NCI-H2029 treated with DMSO at 0.1 percent for 48 hours (cell line): ENCODE measurements at places on chromosomes 3 and 15.

- DNase-seq: no peak
Observed at GRCh38 chr15:58555162-58556027, 123.6 kb downstream of the LIPC start.

GRCh38 chr3:17187589-17188184 is 302.9 kb downstream of the PLCL2 start:
- DNase-seq: no peak

GRCh38 chr3:40705663-40706062 is 180.9 kb downstream of the ZNF621 start:
- DNase-seq: no peak

GRCh38 chr15:88032787-88033186 is 223.8 kb downstream of the NTRK3 start:
- no peak for DNase-seq

DNA sequence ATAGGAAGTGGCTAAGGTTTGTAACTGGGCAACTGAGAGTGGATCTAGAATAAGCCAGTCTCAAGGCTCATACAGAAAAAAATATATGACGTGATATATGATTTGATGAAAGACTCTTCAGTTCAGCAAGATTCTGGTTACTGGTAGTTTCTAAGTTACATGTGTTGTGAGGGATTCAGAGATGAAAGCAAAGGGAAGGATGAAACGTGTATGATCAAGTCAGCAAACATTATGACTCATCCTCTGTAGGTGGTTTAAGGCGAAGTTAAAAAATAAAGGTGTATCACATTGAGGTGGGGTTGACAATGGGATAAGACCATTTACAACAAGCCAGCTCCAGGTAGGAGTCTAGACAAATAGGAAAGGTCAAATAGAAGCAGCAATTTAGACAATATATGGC is 16.2 kb downstream of the TERC start:
- DNase-seq: no peak

DNA sequence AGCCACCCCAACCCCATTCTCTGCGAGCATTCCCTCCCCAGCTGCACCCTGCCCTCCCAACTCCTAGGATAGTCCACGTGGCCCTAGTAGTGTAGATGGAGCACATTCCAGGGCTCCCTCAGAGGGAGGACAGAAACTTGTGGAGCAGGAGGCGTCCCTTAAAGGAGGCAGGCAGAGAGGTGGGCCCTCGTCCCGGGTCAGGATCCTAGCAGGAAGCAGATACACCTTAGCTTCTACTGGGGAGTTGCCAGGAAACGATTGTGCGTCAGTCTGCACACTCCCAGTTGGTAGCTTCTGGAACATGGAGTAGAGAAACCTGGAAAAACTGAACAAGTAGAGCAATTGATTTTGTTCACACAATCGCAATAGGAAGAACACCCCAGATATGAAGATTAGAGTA is 43.9 kb upstream of the KLHL25 start:
- no peak for DNase-seq

DNA sequence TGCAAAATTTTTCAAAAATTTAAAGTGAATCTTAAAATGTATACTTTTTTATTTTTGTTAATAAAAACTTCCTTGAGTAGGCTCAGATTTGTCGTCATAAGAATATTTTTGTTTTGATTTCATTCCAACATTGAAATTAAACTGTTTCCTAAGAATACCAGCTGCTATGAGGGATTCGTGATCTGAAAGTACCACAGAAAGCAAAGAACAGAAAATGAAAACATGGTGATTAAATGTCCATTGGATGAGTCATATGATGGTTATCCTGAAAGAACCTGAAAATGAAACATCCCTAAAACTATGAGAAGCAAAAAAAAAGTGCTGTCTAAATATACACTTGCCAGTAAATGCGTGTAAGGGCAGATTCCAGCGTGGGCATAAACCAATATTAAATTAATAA is 143.8 kb downstream of the GMNC start:
- no peak for DNase-seq

DNA sequence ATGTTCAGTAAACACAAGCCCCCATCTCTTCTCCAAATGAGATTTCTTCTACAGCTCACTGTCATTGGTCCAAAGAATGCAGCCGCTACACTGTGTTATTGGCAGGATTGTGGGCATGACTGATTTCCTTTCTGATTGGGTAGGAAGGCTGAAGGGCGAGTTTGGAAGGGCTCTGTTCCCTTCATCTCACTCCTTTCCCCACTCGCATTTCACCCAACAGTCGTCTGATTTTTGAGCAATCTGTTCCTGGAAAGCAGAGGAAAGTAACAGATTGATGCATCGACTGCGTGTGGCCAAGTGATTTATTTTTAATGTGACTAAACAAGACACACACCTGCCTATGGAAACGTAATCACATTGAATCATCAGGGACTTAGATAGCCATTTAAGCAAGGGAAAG is 55.5 kb downstream of the NOX5 start:
- DNase-seq: no peak

DNA sequence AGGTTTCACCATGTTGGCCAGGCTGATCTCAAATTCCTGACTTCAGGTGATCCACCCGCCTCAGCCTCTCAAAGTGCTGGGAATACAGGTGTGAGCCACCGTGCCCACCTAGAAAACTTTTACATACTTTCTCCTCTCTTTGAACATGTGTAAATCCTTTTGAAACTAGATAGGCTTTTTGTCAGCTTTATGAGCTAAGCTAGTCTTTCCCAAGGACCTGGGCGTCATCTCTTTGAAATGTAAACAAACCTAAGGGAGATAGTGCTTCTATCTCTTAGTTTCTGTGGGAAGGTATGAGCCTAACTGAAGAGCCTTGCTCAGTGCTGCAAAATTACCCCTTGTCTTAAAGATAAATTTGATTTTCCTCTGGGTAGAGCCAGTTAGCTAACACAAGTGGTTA is 4.8 kb downstream of the CX3CR1 start:
- DNase-seq: no peak

GRCh38 chr3:42850263-42850662 is 25.4 kb downstream of the CYP8B1 start:
- no peak for DNase-seq

DNA sequence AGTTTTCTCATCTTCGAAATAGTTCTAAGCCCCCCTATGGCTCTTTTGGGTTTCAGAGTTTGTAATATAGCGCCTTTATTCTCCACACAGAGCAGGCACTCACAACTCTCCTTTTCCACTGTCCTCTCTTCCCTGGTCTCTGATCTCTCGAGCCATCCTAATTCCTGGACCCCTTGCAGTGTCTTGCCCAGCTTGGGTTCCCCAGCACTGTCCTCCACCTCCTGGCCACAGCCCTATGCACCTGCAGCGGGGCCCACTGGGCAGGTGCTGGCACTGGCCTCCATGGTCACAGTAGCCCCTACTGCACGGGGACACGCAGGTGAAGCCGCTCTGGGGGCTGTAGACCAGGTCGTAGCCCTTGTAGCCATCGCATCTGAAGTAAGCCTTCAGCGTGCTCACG is 27.9 kb downstream of the MUC20 start:
- DNase-seq: no peak

DNA sequence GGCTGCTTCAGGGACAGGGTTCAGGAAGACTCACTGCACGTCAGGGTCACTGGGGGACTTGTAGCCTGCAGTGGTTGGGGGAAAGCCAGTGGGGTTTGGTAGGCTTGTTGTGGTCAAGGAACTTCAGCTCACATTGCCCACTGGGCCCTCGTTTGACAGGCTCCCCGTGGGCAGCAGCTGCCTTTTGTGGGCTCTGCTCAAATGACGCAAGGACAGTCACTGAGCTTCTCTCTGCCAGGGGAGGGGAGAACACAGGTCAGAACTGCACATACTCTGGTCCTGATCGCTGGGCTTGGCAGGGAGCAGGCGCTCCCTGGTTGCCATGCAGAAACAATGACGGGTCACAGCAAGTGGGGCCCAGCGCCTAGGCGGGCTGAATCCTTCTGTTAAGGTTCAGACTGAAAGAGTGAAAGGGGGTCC is 45.5 kb downstream of the FAM174B start:
- no peak for DNase-seq

- DNase-seq: no peak
Observed at GRCh38 chr3:48187579-48188265, 495 bp downstream of the CDC25A start.

- peak; percentile 23 for DNase-seq
Observed at GRCh38 chr3:133096900-133097613, 58.9 kb downstream of the TMEM108 start.

GRCh38 chr3:54917174-54917573 is 10.7 kb downstream of the LRTM1 start:
- DNase-seq: no peak

DNA sequence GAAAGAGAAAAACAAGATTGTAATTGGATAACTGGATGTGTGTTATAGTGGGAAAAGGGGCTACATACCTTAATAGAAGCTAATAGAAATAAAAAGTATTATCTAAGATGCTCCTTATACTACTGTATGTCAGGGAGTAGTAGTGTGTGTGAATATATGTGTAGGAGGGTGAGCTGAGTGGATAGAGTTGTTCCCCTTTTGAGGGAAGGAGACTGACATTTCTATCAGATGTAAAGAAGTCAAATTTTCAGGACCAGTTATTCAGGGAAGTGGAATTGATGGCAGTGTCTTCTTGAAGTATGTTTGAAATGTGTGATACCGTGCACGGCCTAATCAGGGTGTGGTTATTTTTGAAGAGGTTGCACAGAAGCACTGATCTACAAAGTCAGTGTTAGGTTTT is 49.1 kb downstream of the PCOLCE2 start:
- DNase-seq: no peak

DNA sequence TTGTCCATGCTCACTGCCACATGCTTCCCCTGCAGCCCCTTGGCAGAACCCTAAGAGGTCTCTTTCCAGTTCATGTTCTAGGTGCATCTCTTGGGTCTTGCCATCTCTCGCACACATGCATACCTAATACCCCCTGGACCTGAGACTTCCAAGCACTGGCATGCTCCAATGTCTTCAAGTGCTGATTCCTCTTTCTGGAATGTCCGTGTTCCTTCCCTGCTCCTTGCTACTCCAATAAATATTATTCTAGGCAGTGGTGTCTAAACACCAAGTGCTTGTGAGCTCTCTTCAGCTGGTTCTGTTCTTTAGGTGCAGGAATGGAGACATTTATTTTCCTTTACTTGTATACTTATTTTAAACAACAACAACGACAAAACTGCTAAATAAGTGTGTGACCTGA is 370.1 kb downstream of the LPP start:
- DNase-seq: no peak

- no peak for DNase-seq
Observed at GRCh38 chr15:73755481-73755880, 2.3 kb upstream of the INSYN1 start.

DNA sequence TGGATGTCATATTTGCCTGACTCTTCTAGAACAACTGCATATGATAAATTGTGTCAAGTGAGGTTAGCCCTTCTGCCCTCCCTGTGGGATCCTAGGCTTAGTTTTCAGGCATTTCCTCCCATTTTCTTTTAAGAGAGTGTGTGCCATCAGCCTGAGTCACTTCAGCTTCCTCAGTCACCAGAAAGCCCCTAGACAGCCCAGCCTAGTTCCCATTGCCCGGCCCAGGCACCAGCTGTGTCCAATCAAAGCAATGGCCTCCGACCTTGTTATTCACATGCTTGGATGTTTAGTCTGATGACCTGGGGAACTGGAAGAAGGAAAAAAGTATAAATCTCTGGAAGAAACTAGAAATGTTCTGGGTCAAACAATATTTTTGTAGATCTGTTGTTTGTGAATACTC is 221.9 kb upstream of the LRIG1 start:
- no peak for DNase-seq

DNA sequence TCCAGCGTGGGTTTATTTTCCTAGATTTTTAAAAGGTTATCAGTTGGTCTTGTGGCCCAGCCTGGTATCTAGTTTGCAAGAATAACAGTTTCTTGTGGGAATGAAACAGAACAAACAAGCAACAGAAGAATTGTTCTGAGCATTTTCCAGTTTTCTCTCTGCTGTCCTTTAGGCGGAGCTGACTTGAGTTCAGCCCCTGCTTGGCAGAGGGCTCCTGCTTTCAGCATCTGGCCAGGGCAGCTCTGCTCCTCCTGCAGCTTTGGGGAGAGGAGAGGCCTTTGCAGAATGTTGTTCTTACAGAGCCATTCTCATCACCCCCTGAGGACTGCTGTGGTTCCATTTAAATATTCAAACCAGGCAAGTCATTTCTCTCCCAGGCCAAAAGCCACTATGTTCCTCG is 117.7 kb downstream of the ALDH1A2 start:
- DNase-seq: no peak

DNA sequence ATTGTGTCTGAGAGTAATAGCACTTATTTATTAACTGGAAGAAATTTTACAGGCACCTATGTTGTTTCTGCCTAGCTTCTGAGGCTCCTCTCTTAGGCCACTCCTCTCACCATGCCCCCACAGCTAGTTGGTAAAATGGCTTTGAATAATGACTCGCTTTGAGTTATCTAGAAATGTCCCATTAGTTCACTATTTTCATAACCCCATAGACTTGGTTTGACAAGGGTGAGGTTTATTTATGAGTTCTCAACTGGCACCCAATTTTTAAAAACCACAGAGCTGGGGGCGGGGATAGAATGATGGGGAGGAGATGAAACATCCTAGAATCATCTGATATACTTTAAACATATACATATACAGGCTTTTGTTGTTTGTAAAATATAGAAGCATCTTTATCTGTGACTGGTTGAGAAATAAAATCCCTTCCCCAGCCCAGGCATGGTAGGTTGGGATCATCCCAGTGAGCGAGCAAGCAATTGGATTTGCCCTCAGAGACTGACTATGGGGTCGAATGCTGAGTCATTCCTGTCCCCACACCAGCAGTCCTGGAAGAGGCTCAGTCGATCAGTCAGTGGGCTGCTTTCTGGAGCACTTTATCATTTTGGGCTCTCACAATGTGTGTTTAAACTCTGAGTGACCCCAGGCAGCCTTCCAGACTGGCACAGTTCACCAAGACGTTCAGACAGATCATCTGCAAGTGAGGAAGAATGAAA is 60.2 kb upstream of the TSEN2 start:
- no peak for DNase-seq

DNA sequence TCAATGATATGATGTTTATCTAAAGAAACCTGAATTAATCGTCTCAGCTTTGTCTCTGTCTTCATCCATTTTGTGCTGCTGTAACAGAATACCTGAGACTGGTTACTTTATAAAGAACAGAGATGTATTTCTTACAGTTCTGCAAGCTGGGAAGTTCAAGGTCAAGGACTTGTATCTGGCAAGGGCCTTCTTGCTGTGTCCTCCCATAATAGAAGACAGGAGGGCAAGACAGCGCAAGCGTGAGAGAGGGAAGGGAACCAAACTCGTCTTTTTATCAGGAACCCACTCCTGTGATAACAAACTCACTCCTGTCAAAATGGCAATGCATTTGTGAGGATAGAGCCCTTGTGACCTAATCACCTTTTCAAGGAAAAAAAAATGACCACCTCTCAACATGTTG is 131.5 kb downstream of the GHSR start:
- DNase-seq: no peak

GRCh38 chr3:104673981-104674380 is 692.7 kb upstream of the ALCAM start:
- no peak for DNase-seq
